ENCODE measurements at places on chromosomes 13 and 19.

GRCh38 chr13:21932996-21933395 is 262.1 kb downstream of the FGF9 start:
- DNase-seq: peak; percentile 48

DNA sequence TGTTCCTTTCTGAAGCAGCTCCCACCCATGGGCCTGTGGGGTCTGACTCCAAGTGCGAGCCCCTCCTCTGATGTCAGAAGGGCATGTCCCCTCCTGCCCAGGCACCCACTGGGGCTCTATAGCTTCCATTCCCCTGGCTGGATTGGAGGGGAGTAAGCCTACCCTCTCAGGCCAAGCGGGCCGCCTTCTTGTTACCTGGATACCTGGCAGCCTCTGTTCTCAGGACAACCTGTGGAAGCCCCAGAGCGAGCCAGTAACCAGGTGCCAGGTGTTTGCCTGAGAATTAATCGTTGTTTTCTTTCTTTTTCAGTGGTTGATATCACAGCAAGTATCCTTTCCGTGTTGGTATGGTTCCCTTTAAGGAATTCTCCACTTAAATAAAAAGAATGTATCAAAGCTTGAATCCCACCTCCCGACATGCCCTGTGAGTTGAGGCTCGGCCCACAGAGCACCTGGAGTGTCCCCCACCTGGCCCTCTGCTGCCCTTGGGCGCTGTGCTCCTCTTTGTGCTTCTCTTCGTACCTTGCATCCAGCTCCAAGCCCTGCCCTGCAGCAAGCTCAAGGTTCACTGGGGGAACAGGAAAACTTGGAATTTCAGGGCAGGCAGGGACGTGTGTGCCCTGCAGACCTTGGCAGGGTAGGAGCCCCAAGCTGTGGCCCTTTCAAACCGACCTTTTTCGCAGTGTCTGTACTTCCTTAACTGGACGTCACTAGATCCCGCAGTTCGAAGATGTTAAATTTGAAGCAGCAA is 15.0 kb downstream of the MAU2 start:
- no peak for DNase-seq

- no peak for DNase-seq
Observed at GRCh38 chr13:111392486-111392885, 72.0 kb downstream of the TEX29 start.

- no peak for DNase-seq
Observed at GRCh38 chr13:104737713-104738112, 1671.5 kb upstream of the SLC10A2 start.

DNA sequence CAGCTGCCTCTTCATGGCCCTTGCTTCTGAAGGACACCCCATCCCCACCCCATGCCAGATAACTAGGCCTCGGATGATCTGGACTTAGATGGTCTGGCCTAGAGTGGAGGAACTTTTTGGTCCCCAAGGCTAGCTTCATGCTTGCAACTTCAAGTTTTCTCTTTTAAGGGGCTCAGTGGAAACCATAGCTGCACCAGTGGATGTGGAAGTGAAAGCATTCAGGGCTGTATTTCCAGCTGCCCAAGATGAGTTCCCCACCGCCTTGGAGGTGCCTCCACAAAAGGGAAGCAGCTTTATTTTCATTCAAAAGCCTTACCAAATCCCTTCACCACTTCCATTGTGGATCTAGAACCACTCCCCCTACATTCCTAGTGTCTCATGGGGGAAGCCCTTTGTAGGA is 17.6 kb upstream of the GSX1 start:
- no peak for DNase-seq

Measured in DMS53 (cell line).